CD8-positive, alpha-beta T cell (primary cell): ENCODE measurements at places on chromosomes 3 and 15. TPM values are rescaled to one million over a fixed set of nuclear protein-coding genes. Genes with fewer than 3 reads are reported as not detected.

GRCh38 chr3:76107935-76108570 is 322.7 kb upstream of the ZNF717 start:
- no peak for DNase-seq

- no peak for DNase-seq
Observed at GRCh38 chr15:31150732-31151231, 49.3 kb upstream of the TRPM1 start.

Gene HIGD2B
- not detected for total RNA-seq

Gene CTXND1
- total RNA-seq: not detected

- DNase-seq: no peak
Observed at GRCh38 chr3:31620656-31621055, 87.9 kb downstream of the STT3B start.
